ENCODE measurements at places on chromosomes 2 and 18.

DNA sequence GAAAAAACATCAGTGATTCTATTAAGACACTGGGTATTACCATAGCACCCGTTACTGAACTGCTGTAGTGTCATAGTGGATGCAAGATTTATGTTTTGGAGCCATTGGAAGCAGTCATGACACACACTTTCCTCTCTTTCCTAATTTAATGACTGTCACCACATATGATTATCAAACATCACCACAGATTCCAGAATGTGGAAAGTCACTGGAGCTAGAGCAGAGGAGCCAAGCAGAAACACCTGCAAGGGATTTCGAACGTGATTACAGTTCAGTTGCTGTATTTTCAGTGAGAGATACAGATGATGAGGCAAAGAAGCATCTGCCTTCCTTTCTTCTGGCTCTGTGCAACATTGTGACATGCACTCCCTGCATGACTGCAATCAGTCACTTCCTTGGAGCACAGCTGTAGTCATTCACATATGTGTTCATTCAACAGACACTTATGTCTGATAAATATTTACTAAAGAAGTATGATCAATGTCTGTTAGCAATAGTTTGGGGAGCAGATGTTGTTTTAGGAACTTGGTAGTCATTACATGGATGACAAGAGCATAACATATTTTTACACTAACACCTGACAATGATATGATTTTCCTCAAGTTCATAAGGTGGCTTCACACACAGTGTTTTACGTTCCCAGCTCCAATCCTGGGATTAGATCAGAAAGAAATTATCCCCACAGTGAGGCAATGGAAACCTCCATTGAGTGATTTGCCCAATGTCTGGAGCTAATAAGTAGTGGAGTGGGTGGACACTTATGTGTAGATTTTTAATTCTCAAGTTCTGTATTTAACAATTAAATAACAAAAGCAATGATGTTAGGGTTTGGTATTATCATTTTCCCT, 416.6 kb downstream of the PLCL1 start:
- DNase-seq, result no peak

DNA sequence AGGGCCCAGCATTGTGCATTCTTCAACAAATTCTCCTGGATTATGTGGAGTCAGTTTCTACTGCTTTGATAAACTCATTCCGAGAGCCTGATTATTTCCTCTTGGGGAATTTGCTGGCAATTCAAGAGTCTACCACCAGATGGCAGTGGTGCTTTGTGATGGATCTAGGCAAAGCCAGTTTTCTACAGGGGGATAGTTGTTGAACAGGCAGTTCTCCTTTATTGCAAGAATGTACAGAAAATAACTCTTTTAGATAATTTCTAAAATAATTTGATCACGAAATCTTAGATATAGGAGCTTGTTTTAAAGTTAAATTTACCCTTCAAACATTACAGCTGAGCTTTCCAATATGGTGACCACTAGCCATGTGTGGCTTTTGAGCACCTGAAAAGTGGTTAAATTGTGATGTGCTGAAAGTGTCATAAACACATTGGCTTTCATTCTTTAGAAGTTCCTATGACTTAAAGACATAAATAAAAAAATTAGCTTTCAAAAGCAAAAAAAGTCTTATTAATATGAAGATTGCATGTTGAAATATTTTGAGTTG, 66.7 kb upstream of the HAAO start:
- DNase-seq, result peak; percentile 45

- no peak for DNase-seq
Measured at GRCh38 chr18:5107988-5108387, 89.1 kb downstream of the AKAIN1 start.

GRCh38 chr2:231387904-231388724, 7.4 kb upstream of the B3GNT7 start:
- DNase-seq, result no peak

DNA sequence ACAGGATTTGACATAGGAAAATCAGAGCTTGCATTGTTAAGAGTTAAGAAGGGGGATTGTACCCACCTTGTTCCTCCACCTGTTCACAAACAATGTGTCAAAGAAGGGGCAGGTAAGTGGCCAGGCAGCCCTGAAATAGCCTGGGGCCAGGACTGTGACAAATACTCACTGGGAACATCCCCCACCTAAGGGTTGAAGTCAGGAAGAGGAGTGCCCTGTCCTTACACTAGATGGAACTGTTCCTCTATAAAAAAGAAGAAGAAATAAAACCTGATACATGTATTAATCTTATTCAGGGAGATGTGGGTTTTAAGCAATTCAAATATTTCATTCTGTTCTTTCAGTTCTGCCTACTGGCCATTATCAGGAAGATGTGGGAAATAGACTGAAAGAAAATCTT, 41.9 kb downstream of the TACR1 start:
- no peak for DNase-seq

GRCh38 chr18:48680339-48681250, 141.8 kb downstream of the CTIF start:
- no peak for DNase-seq

DNA sequence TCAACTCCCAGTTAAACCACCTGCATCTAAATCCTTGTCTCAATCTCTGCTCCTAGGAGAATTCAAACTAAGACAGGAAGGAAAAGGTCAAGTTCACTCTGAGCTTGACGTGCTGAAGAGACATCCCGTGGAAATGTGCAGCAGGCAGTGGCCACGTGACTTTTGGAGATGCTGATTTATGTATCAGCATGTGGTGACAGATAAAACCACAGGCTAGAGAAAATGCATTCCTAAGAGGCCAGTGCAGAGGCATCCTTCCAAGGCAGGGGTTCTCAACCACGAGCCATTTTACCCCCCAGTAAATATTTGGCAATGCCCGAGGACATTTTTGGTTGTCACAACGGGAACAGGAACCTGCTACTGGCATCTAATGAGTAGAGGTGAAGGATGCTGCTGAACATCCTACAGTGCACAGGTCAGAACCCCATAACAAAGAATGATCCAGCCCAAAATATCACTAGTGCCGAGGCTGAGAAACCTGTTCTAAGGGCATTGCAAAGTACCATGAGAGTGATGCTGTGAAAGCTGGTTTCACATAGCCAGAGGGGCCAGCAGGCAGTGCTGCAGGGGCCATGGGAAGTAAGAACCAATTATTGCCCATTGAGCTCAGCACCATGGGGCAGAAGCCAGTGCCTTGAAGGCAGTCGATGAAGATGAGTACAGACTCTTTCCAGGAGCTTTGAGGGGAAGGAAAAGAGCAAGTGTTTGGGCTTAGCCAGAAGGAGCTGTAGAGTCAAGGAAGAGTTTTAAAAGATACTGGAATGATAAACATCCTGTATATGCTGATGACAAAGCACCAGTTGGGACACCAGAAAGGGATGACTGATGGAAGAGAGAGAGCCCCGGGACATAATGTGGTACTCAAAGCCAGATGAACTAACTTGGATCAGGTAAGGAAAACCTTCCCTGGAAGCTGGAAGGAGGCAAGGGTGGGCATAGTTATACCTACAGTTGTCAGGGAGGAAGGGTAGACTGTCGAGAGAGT, 174.6 kb downstream of the HAUS1 start:
- DNase-seq, result no peak

DNA sequence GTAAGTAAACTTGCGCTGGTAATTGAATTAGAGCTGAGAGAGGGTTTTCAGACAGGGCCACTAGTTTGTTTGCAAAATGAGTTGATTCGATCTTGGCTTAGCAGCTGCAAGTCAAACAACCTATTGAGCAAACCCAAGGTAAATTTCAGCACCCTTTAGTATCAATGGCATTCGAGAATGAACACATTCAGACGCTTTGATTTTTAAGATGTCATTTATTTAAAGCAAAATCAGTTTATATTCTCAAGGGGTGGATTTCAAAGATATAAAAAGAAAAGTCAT, 44.2 kb downstream of the TGIF1 start:
- DNase-seq, result no peak

DNA sequence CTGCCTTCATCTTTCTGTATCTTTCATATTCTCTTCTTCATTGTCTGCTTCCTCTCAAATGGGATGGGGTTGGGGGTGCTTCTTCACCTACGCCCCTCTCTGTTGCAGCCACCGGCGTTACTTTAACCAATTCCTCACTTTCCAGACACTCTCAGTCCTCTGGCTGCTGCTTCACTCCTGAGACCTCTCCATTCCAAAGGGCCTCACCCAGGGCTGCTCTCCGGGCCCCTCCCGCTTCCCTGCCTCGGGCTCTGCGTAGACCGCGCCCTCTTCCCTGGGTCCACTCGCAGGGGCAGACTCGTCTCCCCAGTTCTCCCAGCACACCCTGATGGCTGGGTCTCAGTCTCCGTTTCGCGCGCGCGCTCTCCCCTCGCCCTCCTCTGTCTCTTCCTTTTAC, 926 bp downstream of the SERPINB8 start:
- no peak for DNase-seq

DNA sequence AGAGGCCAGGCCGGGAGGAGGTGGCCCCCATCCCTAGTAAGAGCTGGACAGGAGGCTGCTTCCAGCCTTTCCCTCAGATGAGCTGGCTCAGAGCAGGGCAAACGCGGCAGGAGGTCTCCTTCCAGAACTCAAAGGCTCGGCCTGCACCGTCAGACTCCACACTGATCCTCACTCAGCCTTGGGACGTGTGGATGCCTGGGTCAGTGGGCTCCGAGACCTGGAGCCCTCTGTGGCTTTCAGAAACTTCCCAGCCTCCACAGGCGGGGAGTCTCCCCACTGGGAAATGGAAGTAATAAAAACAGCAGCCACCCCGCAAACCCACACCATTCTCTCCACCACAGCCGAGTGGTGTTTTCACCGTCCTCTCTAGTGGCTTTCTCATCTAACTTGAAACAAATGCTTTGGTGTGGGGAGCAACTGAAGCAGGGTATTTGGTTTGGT, 54.3 kb downstream of the INPP5D start:
- no peak for DNase-seq

- DNase-seq, result no peak
Measured at GRCh38 chr2:215876937-215877238, 136.5 kb downstream of the MREG start.

- DNase-seq, result no peak
Measured at GRCh38 chr2:29293830-29294438, 178.7 kb downstream of the CLIP4 start.

GRCh38 chr2:141766225-141766624, 364.6 kb downstream of the LRP1B start:
- DNase-seq, result no peak

DNA sequence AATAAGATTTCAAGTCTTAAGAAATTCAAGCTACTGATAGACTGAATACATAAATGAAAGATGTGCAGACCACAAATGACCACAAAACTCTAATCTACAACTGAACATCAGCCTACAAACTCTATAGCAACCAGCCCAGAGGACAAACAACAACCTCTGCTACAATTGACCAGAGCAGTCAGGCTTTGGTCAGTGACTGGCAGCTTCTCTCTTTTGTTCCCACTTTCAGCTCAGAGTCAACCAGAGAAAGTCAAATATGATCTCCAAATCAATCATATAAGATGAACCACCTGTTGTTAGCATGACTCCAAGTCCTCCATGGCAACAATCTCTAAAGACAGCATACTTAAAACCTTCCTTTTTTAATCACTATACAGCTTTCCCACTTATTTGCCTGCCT, 996.2 kb downstream of the SUCLG1 start:
- DNase-seq, result no peak

DNA sequence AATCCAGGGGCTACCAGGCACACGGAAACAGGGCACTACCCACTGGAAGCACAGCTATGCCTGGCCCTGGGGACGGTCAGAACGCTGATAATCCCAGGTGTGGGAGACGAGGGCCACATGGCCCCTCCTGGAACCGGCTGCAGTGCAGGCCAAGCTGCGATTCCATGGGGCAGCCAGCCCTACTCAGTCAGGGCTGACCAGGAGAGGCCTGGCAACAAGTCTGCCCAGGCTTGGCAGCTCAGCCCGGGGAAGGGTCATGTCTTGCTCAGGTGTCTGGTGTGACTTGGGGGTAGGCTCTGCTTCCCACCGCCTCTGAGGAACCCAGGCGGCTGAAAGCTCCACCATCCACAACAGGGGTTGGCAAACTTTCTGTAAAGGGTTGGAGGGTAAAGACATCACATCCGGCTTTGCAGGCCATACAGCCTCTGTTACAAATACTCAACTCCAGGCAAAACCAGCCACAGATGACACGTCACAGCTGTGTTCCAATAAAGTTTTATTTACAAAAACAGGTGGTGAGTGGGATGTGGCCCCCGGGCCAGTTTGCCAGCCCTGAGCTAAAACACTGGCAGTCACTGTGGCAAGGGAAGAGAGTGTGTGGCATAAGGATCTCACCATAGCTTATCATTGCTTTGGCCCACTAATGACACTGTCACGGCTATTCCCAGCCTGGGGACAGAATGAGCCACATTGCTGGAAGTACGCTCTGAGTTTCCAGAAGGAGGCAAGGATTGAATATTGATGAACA, 85.2 kb downstream of the NDUFA10 start:
- no peak for DNase-seq

GRCh38 chr2:211766689-211767088, 771.9 kb downstream of the ERBB4 start:
- DNase-seq, result no peak

GRCh38 chr2:21123473-21124393, at the start of gene TDRD15:
TDRD15 (plus strand) TSS chr2:21123968; CDS start chr2:21137468, 13,500 bp downstream.
- no peak for DNase-seq

GRCh38 chr2:86056590-86057331, 48.9 kb downstream of the POLR1A start:
- no peak for DNase-seq

DNA sequence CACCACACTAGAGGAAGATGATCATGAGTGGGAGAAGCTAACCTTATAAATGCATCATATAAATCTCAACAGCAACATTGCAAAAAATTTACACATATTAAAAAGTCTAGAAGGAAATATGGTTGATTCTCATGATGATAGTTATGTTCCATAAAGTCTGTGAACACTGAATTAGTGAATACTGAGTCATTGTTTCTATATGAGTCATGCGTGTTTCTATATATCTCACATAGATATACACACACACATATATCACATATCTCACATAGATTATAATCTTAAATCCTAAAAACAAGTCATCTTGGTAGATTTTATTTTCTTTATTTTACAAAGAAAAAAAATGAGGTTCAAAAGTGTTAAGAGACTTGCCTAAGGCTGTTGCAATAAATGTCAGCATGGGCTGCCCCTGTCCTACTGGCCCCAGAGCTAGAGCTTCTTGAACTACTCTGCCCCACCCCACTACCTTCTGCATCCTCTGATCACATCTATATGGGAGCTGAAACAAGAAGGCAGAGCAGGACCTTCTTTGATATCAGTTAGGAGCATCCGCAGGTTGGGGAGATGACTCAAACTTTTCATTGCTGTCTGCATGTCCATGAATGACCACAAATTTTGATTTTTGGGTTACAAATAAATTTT, 81.8 kb upstream of the ADAM23 start:
- no peak for DNase-seq

DNA sequence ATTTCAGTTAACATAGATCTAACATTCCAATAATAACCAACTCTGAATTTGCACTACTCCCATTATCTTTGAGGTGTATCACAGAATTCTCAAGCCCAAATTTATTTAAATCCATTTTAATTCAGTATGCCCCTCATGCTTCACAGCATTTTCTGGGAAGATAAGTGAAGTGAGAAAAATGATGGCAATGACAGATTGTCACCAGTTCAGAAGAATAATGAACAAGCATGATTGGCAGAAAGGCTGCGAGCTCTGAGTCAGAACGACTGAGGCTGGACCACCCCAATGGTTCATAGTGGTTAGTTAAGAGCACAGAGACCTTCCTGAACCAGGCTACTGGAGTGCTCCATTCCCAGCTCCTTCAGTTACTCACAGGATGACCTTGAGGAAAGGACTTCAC, 4.9 kb downstream of the SPRED2 start:
- DNase-seq, result no peak
